Pancreas (tissue), 10 donors: ENCODE measurements at places on chromosomes 6 and 20. TPM values are rescaled to one million over a fixed set of nuclear protein-coding genes. Genes with fewer than 3 reads are reported as not detected.

GRCh38 chr20:48407710-48408109 is 420.1 kb downstream of the PREX1 start:
- no peaks in the 10 kb centered on the region for H3K27me3 ChIP-seq
- H3K4me3 ChIP-seq, result no peak overlapping the region
- DNase-seq, result no peak
- H3K36me3 ChIP-seq, result no peaks in the 10 kb centered on the region
- no peak overlapping the region for H3K27ac ChIP-seq

GRCh38 chr6:169510871-169511270 is 191.0 kb downstream of the WDR27 start:
- H3K36me3 ChIP-seq, result no peaks in the 10 kb centered on the region
- H3K27ac ChIP-seq, result no peak overlapping the region
- no peak for DNase-seq
- no peaks in the 10 kb centered on the region for H3K27me3 ChIP-seq
- H3K4me1 ChIP-seq, result no peaks in the 10 kb centered on the region
- no peak overlapping the region for H3K4me3 ChIP-seq

DNA sequence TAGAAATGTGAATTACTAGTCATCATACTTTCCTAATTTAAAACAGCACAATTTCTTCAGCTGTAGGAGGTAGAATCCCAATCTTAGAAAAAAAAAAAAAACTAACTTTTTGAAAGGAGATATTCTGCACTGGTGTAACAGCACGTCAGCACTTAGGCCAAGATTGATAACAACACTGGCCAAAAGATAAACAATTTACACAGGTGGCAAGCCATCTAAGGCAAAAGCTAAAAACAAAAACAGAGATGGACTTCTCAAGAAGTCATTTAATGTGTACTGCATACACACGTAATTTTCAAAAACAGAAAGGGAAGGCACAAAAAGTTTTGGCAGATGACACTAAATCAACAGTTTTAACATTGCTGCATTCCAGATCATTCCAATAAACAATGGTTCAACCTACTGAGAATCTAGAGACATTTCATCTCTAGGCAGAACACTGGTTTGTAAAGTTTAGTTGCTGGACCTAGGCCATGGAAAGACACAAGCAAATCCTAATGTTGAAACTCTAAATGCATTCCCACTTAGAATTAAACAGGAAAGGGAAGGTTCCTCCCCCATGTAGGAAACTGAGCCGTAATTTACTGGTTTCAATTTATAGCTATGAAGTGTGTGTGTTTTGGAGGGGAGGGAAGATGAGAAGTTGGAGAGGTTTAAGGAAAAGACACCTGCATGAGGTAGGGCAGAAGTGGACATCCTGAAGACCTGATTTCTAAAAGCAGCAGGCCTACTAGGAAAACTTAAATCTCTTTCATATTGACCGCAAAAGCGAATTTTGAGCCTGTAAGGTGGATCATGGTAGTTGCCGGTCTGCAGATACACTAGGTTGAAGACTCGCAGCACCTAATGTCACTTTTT is 1.3 kb downstream of the GCLC start:
- no peaks in the 10 kb centered on the region for H3K27me3 ChIP-seq
- peak overlapping the region; percentile 97 for H3K27ac ChIP-seq
- H3K36me3 ChIP-seq, result no peaks in the 10 kb centered on the region
- no peak for DNase-seq
- peaks cover 18% of the 10 kb centered on the region for H3K4me1 ChIP-seq

TRIM10 gene
- not detected for total RNA-seq

ROS1 gene
- total RNA-seq, result 0.05 TPM
